ENCODE measurements at places on chromosomes 3 and 15.

DNA sequence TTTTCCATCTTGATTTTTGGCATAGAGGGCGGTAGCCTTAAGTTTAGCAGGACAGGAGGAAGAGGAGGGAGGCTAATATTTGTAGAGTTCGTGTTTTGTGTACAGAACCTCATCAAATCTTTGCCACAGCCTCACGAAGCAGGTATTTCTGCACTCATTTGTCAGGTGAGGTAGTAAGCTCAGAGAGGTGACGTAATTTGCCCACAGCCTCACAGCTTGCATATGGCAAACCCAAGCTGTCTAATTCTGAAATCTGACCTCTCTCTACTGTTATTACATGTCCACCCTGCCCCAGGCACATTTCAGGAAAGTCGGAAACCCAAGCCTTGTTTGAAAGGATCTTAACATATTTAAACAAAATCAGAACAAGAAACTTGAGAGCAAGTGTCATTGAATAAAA is 91.1 kb upstream of the TPM1 start:
- DNase-seq: no peak

GRCh38 chr15:93278783-93279182 is 189.8 kb upstream of the RGMA start:
- DNase-seq: no peak

DNA sequence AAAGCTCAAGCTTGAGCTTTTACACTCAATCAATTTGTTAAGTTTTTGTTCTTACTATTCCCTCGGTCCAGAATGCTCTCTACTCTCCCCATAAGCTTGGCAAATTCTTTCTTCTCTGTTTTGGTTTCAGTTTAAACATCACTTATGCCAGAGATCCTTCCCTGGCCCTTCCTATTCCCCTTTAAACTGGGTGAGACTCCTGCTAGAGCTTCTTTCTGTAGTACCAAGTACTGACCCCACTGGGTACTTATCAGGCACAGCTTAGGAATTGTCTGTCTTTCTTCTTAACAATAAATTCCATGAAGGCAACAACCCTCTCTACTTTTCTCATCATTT is 76.7 kb upstream of the PHLDB2 start:
- DNase-seq: no peak

DNA sequence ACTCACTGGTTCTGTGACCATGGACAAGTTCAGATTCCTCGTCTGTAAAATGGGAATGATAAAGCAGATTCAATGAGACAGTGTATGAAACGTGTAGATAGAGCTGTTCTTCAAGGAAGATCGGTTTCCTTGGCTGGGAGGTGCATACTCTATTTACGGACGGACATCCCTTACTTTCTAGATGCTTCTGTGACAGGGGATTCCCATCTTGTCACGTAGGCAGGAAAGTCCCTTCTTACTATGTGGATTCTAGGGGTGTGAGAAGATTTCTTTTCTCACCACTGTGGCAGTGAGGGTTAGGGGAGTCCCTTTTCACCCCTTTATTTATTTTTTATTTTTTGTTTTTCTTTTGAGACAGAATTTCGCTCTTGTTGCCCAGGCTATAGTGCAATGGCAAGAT is 180.9 kb upstream of the TBL1XR1 start:
- no peak for DNase-seq

DNA sequence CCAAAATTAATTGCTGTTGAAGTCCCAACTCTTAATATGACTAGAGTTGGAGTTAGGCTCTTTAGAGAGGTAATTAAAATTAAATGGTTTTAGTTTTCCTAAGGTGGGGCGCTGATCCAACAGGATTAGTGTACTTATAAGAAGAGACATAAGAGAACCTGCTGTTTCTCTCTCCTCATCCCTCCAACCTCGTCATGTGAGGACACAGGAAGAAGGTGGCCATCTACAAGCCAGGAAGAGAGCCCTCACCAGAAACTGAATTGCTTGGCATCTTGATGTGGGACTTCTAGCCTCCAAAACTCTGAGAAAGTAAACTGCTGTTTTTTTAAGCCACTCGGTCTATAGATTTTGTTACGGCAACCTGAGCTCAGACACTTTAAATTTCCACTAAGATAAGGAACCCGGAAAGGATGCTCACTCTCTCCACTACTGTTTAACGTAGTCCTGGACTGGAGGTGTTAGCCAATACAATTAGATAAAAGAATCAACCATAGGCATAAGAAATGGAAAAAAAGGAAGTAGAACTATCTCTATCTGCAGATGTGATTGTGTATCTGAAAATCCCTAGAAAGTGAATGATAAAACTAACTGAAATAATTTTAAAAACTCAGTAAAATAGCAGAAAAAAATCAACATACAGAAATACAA is 26.8 kb downstream of the DCBLD2 start:
- no peak for DNase-seq

DNA sequence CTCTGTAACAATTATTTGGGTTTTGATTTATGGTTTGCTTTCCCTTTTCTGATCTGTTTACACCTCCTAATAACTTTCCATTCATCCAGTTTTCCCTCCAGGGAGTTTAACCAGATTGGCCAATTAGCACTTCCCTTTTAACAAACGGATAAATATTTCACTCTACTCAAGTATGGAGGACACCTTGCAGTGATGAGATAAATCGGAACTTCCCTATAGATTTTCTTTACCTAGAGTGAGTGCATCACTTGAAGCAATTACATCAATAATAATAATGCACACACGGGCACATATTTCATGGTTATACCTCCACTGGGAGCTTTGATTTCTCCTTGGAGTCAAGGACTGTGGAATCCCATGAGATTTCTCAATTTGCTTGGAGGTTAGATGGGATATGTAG is 239.1 kb upstream of the CFAP20DC start:
- no peak for DNase-seq

Data from effector memory CD4-positive, alpha-beta T cell (primary cell).